ENCODE measurements at places on chromosomes 2 and 18.
A peak's percentile ranks its signal among the peaks of the same experiment; 100 is the strongest.

DNA sequence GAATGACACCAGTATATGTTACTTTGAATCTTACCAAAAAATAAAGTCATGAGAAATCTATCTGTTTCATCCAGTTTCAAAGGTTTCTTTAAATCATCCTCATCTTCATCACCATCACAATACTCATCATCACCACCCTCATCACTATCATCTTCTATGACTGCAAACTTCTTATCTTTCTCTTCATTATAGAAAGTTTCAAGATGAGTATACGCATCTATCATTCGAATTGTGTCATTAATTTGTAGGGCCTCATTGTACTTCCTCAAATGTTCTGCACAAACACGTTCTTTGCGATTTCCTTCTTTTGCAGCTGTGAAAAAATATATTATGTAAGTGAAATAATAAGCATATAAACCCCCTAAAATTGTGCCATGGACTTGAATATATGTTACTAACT, 34.1 kb upstream of the FAP start:
- DNase-seq = no peak

DNA sequence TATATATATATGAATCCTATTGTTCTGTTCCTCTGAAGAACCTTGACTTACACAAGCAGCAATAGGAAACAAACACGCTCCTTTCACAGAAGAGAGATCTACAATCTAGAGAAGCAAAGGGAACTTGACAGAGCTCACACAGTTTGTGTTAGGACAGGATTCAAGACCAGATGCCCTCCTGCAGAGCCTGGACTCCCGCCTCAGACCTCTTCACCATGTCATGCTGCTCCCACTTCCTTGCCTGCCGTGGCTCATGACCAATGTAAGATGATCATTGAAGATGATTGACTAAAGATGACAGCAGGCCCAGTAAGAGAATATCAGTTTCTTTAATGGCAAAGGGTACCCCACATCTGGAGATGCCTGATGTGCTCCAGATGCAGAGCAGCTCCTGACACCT, 111.2 kb upstream of the AGAP1 start:
- no peak for DNase-seq

DNA sequence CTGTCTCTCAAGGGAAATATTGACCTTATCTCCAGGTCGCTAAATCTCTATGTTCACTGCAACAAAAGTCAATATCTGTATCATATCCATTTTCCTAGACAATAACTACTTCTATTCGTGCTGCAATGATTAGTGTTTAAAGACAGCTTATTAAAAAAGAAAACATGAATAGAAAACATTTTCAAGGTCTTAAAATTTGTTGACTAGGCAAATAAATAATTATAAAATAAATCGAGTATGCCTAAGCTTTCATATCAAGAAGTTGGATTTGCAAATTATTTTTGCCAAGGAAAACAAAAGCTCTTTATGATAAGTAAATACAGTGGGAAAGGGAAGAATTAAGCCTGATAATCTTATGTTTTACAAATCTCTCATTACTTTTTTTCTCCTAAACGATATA, 428.5 kb downstream of the NUP35 start:
- no peak for DNase-seq

GRCh38 chr2:236875906-236876505, 209.7 kb upstream of the COPS8 start:
- DNase-seq = peak; percentile 14

- DNase-seq = peak; percentile 94
Measured at GRCh38 chr2:173347305-173348168, 7.1 kb upstream of the CDCA7 start.

- DNase-seq = no peak
Measured at GRCh38 chr2:42124011-42124785, 45.0 kb upstream of the EML4 start.

- DNase-seq = no peak
Measured at GRCh38 chr2:187580462-187581124, 26.4 kb upstream of the TFPI start.

DNA sequence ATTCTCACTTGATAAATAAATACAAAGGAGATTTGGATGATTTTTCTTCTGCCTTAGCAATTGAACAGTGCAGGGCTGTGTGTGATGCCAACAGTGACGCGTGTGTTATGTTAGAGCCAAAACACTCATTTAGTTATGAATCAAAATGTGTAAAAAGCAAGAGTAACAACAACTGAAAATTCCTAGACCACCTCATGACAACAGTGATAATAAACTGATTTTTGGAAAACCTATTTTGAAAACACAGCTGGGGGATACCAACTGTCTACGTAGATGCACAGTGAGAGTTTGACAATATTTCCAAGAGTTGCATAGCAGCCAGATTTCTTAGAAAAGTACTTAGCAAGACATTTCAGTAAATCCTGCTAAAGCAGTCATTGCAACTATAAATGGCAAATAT, 323.9 kb downstream of the GALR1 start:
- no peak for DNase-seq

GRCh38 chr18:12863687-12864216, 20.3 kb downstream of the PTPN2 start:
- DNase-seq = no peak

GRCh38 chr18:31303771-31304170, 14.2 kb upstream of the DSG1 start:
- no peak for DNase-seq

GRCh38 chr2:104804148-104804890, 49.6 kb upstream of the POU3F3 start:
- DNase-seq = no peak

DNA sequence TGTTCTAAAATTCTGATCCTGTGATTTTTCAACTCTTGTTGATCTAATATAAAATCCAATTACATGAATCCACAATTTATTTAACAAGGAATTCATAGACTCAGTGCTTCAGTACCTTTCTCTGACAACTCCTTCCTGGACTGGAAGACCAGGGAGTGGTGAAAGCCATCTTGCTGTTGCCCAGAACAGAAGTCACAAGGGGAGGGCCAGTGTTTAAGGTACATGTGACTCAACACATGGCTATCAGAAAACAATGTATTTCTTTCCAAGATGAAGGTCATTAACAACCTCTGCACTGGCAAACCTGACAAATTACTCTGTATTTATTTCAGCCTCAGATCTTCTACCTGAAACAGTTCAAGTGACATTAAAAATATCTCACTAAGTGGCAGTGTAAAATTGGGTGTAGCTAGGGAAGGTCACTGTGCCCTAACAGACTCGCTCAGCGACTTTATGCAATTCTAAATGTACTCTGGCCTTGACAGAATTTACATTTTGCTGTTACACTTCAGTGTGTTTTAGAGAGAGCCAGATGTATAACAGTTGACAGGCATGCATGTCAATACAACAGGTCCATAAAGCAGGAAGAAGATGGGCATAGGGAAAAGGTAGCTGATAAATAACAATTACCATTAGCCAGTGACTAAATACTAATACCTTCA, 75.4 kb downstream of the NCKAP5 start:
- no peak for DNase-seq

- no peak for DNase-seq
Measured at GRCh38 chr2:101112772-101113157, 38.4 kb downstream of the TBC1D8 start.
